ENCODE measurements at places on chromosomes 1 and 21.

- no peak for DNase-seq
Measured at GRCh38 chr1:202365092-202365815, 16.8 kb downstream of the PPP1R12B start.

GRCh38 chr1:183732236-183732880 is 72.6 kb upstream of the RGL1 start:
- no peak for DNase-seq

DNA sequence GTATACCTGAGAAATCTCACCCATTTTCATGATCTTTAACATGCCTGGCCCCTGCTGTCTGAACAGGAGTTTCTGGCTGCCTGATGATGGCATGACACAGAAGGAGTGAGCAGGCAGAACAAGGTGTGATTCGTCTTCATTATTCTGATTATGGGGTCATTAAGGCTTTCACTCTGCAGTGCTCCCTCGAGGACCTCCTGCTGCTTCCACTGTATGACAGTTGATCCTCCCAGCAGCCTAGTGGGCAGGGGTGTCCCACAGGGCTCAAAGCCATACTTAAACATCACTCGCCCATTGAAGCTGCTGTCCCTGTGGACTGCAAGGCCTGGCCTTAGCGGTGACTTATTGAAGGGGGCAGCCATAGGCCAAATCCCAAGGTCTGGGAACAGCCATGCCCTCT is 12.7 kb upstream of the PARS2 start:
- no peak for DNase-seq

- DNase-seq, result no peak
Measured at GRCh38 chr1:243890576-243890975, 40.5 kb upstream of the AKT3 start.
